Activated T-helper 9 cell treated with anti-CD3 and anti-CD28 coated beads, Interleukin-2, amount 50 U/mL, for 16 hours (primary cell): ENCODE measurements at places on chromosomes 3 and 15.

DNA sequence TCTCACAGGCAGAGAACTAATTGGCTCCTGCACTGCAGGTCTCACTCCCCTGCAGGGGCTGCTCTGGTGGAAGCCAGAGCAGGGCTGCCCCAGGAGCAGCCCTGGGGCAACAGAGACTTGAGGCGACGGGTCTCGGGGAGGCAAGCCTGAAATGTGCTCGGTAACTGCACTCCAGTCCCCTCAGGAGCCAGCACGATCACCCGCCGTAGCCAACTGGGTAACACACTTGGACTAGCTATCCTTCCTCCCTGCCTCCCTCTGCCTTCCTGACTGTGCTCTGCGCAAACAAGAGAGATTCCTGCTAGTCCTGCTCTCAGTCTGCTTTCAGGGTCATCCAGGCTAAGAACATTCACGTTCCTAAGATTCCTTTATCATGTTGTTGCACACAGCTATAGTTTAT, 140.7 kb upstream of the NSMCE3 start:
- no peak for DNase-seq

- DNase-seq = no peak
Observed at GRCh38 chr3:76514836-76515235, 525.1 kb upstream of the ROBO2 start.

GRCh38 chr3:187039100-187039722, 100.1 kb downstream of the RPL39L start:
- DNase-seq = no peak

DNA sequence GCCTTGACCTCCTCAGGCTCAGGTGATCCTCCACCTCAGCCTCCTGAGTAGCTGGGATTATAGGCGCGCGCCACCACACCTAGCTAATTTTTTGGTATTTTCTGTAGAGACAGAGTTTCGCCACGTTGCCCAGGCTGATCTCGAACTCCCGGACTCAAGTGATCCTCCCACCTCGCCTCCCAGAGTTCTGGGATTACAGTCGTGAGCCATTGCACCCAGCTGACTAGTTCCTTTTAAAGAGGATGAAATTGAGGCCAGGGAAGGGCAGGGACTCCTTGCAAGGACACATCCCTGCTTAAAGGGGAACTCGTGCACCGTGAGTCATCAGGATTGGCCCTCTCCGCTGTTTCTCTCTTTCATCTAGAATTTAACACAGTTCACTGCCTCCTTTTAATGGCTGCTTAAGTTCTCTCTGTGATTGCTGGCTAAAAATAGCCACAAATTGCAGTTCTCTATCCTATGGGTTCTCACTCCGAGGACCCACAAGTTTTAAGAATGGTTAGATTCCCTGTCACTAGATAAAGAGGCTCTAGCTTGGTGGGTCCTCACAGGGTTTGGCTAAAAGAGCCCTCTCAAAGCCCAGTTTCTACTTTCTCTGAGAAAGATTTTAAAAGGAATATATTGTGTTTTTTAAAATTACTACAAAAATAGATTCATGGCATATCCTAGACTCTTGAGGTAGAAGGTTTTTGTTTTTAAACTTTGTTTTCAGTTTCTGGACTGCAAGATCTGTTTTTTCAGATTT, 1.4 kb downstream of the CRTAP start:
- no peak for DNase-seq

GRCh38 chr15:77075528-77075927, 4.6 kb upstream of the TSPAN3 start:
- DNase-seq = no peak

GRCh38 chr3:61008998-61009380, 242.3 kb downstream of the FHIT start:
- no peak for DNase-seq

DNA sequence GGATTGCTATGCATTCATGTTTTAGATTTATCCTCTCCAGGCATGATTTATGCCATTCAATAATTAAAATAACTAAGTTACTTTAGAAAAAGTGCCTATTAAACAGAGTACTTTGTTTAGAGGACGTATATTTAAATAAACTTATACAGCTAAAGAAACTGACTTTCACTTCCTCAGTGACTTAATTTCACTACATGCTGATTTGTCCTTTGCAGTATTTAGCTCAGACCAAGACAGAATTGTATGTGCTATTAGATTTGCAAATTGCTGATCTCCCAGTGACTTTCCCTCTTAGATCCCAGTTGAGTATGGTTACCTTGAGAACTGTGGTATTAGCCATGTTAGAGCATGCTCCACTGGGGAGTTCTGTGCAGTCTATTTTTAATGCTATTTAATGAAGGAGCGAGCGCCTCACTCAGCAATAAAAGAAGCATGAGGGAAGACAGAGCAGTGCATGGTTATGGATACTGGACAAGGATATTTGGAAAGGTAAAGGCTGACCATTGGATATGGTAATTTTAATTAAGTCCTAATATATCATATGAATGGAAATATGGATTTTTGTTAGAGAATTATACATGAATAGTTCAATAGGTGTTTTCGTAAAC, 2.7 kb downstream of the ARPP21 start:
- DNase-seq = no peak

DNA sequence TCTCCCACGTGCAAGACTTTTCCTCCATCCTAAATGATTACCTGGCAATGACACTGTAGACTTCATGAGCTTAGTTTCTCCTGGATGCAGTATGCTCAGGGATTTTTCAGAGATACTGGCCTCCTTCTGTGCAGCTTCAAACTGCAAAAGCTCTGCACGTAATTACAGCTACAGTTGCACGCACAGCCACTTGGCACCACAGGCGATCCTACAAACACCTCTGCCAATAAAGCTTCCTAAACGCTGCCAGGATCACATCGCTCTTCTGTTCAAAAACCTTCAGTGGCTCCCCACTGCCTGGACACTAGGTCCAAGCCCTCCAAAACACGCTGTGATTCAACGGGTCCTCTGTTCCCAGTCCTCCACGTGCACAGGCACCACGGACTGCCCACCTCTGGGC, 49.5 kb downstream of the NUP210 start:
- no peak for DNase-seq

DNA sequence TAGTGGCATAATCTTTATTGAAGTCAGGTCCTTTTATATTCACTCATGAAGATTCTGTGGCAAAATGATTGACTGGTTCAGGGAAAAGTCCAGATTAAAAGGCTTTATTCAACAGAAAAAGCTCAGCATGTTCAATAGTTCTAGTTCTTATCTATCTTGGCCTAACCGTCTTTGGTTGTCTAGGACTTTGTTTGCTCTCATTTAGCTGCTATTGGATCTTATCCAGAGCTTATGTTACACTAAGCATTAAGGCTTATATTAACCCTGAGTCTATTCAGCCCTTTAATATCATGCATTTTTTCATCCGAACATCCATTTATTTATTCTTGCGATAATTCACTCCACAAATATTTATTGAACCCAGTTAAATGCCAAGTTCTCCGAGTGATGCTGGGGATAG, 601.0 kb upstream of the SGO1 start:
- no peak for DNase-seq
